ENCODE measurements at places on chromosomes 5 and 9. TPM values are rescaled to one million over a fixed set of nuclear protein-coding genes. Genes with fewer than 3 reads are reported as not detected.

ORM2 gene
- total RNA-seq: 4,103 TPM

POU5F2 gene
- 0.38 TPM for total RNA-seq

GLDC gene
- 112 TPM for total RNA-seq

LCN1 gene
- not detected for total RNA-seq

DNA sequence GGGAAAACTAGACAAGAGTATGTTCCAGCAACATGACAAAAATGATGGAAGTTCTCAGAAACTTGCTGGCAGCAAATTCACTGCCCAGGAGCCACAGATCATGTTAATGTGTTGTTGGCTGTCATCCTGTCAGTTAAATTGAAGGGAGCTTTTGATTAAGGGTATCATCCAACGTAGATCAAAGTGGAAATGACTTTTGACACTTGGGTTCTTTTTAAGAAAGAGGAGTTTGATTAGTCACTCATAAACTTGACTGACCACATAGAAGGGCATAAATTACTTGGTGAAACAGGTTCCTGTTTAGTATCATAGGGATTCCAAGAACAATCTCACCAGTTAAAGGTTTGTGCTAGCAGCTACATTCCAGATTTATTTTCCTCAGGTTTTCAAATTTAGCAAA, 288.7 kb downstream of the CSNK1G3 start:
- no peak for DNase-seq

ADAMTS13 gene
- 21.4 TPM for total RNA-seq

PDE6A gene
- total RNA-seq: not detected

DNA sequence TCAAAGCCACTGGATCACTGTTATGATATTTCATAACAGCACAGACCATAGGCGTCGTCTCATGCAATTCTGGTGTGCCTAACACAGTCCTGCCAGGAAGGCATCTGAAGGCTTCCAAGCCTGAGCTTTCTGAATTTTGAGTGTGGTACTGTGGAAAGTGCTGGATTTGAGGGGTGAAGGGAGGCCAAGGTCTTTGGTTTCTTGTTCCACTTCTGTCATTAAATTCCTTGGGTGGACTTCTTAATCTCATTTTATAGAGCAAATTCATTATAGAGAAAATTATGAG, 441.3 kb upstream of the PIK3R1 start:
- no peak for DNase-seq

CDKN2B gene
- 0.93 TPM for total RNA-seq

GRCh38 chr5:63794296-63794695, 167.9 kb downstream of the HTR1A start:
- no peak for DNase-seq

- no peak for DNase-seq
These were observed 48.9 kb upstream of the PPARGC1B start for GRCh38 chr5:149681252-149681651.
